ENCODE measurements at places on chromosomes 7 and 10. TPM values are rescaled to one million over a fixed set of nuclear protein-coding genes. Genes with fewer than 3 reads are reported as not detected.

DNA sequence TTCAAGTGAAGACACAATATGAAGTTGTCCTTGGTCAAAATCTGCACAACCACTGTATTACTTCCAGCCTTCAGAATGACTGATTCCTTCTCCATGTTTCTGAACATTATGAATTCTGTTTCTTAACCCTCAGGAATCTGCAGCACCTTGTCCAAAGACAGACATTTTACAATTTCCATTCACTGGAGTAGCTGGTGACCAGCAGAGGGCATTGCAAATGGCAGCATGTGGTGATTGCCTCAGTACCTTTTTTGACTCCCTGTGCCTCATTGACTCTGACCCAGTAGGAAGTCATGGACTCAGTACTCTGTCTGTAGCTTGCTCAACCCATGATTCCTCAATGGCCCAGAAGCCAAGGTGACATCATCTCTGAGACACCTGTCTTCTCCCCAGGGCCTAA is 879 bp upstream of the VPS41 start:
- H3K27me3 ChIP-seq: no peaks in the 10 kb centered on the region
- H3K27ac ChIP-seq: no peak overlapping the region
- no peak for DNase-seq

- H3K36me3 ChIP-seq: no peaks in the 10 kb centered on the region
- no peak overlapping the region for H3K27ac ChIP-seq
- H3K27me3 ChIP-seq: no peaks in the 10 kb centered on the region
- H3K4me1 ChIP-seq: peaks cover 6% of the 10 kb centered on the region
- DNase-seq: no peak
Observed at GRCh38 chr10:95356-96115, 39.7 kb upstream of the ZMYND11 start.

GRCh38 chr10:119201233-119201632 is 6.1 kb upstream of the GRK5 start:
- H3K36me3 ChIP-seq: no peaks in the 10 kb centered on the region
- H3K4me3 ChIP-seq: no peak overlapping the region
- H3K4me1 ChIP-seq: peaks cover 2% of the 10 kb centered on the region
- no peak for DNase-seq

Gene LEP
- total RNA-seq: 498 TPM

Gene LRIT1
- total RNA-seq: not detected

DNA sequence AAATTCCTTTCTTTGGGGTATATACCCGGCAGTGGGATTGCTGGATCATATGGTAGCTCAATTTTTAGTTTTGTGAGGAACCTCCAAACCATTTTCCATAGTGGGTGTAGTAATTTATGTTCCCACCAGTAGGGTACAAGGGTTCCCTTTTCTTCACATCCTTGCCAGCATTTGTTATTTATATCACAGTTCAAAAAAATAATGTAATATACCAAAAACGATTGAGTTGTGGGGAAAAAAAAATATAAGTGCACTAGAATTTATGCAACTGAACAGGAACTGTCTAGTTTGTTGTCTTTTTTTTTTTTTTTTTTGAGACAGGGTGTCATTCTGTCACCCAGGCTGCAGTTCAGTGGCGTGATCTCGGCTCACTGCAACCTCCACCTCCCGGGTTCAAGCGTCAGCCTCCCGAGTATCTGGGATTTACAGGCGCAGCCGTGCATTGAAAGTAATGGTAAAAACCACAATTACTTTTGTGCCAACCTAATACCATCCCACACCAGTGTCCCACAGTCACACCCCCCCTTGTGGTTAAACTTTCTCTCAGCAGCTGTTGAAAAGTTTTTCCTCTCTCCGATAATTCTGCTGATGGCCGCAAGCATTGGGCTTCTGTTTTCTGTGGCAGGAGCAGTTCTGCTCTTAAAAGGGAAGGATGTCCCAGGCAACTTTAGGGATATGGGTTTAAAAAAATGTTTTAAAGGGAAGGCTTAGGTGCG is 6.8 kb upstream of the LAT2 start:
- no peaks in the 10 kb centered on the region for H3K36me3 ChIP-seq
- no peaks in the 10 kb centered on the region for H3K27me3 ChIP-seq
- no peaks in the 10 kb centered on the region for H3K4me1 ChIP-seq
- DNase-seq: no peak
- no peak overlapping the region for H3K4me3 ChIP-seq

Gene HOXA9
- total RNA-seq: 18.4 TPM

DNA sequence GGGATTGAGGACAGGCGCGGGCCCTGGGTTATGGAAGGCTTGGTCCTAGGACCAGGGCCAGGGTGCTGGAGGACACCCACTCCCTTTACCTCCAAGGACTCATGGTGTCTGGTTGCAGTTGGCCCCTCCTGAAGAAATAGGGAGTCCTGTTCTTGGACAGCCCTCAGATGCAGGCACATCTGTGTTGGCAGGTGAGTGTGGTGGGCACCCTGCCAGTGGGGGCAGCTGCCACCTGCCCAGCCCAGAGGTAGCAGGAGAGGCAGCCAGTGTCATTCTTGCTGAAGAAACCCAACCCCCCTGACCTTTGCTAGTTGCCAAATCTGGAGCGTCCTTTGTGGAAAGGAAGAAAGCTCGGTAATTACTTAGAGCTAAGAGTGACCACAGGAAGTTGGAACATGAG is 8.3 kb downstream of the GALNT17 start:
- no peaks in the 10 kb centered on the region for H3K4me1 ChIP-seq
- no peaks in the 10 kb centered on the region for H3K36me3 ChIP-seq
- H3K4me3 ChIP-seq: no peak overlapping the region
- H3K27me3 ChIP-seq: no peaks in the 10 kb centered on the region
- no peak for DNase-seq

Measured in breast epithelium (tissue), 4 donors.